ENCODE measurements at places on chromosomes 5 and 9. TPM values are rescaled to one million over a fixed set of nuclear protein-coding genes. Genes with fewer than 3 reads are reported as not detected.

GRCh38 chr9:109122726-109123621 is 3.2 kb upstream of the TMEM245 start:
- no peak for DNase-seq

GRCh38 chr5:138725153-138725817 is 27.9 kb upstream of the CTNNA1 start:
- peak; percentile 89 for DNase-seq

DNA sequence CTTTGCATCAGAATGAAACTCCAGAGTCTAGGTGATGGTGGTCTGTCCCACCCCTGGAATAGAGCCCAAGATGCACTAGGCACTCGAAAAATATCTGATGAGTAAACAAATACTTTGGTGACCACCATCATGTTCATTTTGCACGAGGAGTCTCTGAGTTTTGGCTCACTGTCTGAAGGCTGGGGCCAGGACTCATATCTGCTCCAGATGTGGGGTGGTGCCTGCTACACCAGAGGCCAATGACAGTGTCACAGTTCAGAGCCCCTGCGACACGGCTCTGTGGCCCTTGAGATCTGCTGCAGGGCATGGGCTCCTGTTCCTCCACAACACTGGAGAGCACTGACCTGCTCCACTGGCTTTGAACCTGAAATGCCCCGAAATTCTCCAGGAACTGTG is 164.6 kb downstream of the ROR2 start:
- DNase-seq = peak; percentile 62

GRCh38 chr5:71483355-71483754 is 27.9 kb downstream of the BDP1 start:
- DNase-seq = no peak

- DNase-seq = no peak
These were observed 52.0 kb downstream of the FYB1 start for GRCh38 chr5:39167141-39167971.

GRCh38 chr5:58649716-58650115 is 66.8 kb downstream of the RAB3C start:
- DNase-seq = no peak

- no peak for DNase-seq
These were observed 26.6 kb downstream of the LHX6 start for GRCh38 chr9:122202111-122202510.

DNA sequence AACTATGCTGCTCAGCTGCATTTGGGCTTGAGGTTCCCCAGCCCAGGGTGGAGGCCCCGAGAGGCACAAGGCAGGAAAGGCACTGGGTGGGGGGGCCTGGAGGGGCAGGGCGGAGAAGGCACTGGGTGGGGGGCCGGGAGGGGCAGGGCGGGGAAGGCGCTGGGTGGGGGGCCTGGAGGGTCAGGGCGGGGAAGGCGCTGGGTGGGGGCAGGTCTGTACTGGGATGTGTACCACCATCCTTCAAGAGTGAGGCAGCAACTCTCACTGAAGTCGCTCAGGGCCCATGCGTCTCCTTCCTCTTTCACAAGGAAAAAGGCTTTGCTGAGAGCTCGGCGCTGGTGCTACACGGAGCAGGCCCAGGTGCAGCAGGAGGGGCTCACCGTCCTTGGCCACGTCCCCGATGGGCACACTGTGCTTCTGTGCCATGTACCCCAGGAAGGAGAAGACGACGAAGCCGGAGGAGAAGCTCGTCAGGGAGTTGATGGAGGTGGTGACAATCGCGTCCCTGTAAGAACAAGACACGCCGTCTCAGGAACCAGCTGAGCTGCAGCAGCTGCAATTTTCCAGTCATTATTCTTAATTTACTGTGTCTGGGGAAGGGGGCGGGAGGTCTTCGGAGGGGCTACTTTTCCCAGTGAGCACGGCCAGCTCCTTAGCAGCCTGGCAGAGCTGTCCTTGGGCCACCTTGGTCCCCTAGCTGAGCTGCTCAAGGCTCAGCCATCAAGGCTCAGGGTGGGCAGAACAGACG is 30.8 kb downstream of the SLC6A3 start:
- no peak for DNase-seq

The MORN5 gene
- 34.3 TPM for total RNA-seq

The ORM1 gene
- not detected for total RNA-seq
